ENCODE measurements at places on chromosomes 6 and 20.
A peak's percentile ranks its signal among the peaks of the same experiment; 100 is the strongest.

DNA sequence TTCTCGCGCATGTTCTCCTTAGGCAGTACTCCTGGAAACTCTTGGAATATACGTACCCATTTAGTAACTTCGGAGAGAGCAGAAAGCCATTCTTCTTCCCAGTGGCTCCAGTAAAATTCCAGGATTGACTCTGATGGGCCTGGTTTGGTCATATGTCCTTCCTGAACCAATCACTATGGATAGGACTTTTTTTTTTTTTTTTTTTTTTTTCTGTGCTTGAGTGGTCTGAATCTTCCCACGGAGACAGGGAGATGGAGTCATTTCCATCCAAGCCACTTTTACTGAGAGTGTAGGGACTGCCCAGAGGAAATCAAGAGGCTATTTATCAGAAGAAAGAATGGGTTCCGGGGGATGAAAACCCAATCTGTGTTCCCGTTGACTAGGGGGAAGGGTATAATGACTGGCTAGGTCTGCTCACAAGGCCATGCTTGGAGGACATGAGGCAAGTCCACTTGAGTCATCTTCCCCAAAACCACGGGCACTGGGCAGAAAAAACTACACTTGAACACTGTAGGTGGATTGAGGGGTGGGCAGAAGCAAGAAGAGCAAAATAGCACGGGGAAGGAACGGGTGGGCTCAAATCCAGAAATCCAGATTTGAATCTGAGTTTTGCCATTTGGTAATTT lies 35.4 kb upstream of the MRPS18A start:
- DNase-seq = no peak

DNA sequence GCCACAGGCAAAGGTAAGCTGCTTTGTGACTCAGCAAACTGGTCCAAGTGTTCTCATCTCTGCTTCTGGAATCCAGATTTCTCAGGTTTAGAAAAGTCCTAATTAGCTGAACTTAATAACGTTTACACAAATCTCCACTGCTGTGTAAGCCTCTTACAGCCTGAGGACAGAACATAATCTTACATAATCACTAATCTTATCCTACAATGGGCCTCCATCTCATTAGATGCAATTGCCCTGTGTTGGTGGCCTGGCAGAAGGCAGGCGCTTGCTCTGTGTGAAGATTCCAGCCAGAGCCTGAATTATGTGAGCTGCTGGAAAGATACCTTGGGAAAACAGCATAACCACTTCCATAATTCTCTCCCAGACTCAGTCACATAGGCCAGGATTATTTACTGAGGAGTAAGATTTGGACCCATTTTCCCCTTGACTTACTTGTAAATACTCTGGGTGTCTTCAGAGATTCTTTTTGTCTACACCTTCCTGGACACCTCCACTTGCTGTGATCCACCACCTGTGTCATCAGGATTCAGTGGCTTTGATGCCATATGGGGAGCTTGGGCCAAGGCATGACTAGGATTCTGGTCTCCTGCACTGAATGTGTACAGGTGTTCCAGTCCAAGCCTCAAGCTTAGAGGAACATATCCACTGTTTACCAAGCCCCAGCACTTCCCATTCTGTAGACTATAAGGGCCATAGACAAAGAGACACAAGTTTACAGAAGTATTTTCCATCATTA lies 104.4 kb downstream of the C6orf118 start:
- no peak for DNase-seq

GRCh38 chr6:100382767-100383195 lies 81.9 kb downstream of the SIM1 start:
- DNase-seq = no peak

DNA sequence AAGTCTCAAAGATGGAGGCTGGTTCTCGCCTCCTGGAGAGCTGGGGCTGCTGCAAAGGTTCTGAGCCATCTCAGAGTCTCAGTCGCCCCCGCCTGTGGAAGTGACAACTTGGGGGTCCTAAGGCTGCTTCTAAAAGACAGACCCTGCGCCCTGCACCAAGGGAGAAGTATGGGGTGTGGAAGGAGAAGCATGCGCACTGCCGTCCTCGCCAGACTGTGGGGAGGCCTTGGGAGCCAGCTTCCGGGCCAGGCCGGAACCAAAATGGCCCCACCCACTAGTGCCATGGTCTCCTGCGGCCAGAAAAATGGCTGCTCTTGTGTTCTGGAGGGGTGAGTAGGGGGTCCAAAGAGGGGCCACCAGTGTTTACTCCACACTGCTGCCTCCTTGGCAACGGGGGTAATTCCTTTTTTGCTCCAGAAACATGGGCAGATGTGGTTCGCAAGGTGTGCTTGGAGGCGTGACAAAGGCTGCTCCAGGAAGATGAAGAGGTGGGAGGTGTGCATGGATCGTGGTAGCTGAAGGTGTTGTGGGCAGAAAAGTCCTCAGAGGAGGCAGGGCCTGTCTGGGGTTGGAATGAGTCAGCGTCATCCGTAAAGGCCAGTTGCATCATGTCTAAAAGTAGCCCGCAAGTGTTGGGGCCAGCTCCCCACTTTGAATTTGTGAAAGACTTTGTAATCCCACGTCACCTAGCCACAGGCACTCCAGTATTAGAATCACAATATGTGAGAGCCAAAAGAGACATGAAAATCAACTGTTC lies 329.8 kb upstream of the SOX4 start:
- DNase-seq = no peak

DNA sequence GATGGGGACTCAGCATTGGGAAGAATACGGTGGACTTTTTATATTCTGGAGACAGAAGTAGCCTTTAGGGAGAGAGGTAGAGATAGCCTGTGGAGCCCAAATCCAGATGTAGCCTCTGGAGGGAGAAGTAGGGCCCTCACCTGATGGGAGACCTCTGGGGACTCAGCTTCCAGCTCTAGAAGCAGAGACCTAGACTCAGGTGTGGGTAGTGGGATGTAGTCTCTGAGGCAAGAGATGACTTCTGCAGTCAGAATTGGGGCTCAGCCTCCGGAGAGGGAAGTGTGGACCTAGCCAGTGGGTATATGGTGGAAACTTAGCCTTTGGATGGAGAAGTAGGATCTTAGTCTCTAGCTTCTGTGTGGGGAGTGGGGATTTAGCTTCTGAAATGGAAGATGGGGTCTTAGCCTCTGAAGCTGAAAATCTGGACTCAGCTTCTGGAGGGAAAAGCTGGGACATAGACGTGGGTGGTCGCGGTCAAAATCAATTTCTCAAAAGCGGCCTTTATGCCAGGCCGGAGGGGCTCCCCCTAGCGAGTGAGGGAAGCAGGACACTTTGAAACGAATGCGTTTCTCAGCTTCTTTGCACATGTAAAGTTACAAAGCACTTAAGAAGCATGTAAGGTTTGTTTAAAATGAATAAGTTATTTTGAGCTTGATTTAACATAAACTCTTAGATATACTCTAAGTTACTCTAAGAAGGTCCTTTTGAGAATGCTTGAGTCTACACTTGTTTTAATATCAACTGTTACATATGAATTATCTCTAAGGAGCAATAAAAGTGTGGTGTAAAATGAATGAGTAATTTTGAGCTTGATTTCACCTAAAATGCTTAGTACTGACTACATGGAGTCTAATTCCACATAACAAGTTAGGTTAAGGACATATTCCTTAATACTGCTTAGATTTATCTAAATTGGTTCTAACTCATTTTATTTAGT lies 12.9 kb upstream of the ZNF343 start:
- peak; percentile 66 for DNase-seq

DNA sequence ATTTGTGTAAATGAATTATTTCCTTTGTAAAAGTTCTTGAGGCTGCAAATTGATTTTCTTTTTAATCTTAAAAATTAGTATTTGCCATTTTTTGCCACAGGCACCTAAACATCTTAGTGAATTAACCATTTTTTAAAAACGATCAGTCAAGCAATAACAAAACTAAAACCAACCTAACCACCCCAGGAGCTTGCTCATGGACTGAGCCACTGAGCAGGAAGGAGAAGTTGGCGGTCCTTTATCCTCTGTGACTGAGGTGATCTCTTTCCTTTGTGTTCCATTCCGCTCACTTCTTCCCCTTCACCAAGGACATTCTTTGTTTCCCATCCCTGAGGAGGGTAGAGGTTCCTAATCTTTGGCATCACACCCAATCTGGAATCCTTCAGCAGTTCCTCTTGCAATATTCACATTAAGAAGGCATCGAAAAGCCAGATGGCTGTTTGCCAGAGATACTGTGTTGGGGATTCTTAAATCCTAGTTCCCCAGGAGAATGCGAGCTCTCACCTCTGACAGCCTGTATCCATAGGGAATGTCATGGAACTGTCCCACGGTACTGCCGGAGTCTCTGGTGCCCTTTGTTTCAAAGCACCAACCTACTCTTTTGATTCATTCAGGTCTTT lies 30.5 kb downstream of the RPRD1B start:
- no peak for DNase-seq

DNA sequence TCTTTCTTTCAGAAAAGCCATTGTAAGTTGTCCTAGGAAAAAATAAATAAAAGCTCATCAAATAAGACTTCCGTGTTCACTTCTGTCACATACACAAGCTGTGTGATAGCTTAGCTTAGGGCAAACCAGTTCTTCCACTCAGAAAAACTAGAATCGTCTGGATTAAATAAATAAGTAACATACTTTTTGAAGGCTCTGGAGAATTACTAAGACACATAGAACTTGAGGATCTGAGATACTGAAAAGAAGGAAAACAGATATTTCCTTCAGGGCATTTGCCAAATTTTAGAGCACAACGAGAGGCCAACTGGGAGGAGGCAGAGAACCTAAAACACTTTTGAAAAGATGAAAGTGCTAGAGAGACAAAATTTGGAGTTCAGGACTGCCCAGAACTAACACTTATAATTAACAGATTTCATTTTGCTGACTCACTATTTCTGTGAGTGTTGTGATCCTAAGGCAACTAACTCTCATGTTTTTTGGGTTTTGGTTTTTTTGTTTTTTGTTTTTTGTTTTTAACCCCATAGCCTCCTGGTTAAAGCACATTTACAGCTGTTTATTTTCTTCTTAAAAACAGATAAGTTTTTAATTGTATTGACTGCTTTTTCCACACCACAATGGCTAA lies 38.7 kb upstream of the THEMIS start:
- DNase-seq = no peak

- no peak for DNase-seq
Measured at GRCh38 chr20:62376112-62377063, 9.3 kb upstream of the LAMA5 start.

GRCh38 chr20:46570956-46571355 lies 20.5 kb upstream of the OCSTAMP start:
- DNase-seq = no peak

GRCh38 chr6:107057679-107058078 lies 29.7 kb downstream of the MTRES1 start:
- DNase-seq = no peak

DNA sequence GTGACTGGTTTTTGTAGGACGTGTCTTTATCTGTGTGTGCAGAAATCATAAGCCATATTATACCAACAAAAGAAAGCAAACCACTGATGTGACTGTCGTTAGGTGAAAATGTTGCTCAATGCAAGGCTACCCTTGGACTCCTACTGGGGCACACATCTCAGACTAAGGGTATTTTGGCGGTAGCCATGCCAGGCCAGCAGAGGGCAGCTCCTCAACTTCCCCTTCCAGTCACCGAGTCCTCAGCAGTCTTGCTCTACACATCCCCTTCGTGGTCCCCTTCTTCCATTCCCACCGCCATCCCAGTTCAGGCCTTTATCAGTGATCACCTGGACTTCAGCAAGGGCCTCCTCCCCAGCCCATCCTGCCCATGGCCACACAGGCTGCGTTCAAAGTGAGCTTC lies 113.7 kb upstream of the GGTLC1 start:
- DNase-seq = peak; percentile 15

DNA sequence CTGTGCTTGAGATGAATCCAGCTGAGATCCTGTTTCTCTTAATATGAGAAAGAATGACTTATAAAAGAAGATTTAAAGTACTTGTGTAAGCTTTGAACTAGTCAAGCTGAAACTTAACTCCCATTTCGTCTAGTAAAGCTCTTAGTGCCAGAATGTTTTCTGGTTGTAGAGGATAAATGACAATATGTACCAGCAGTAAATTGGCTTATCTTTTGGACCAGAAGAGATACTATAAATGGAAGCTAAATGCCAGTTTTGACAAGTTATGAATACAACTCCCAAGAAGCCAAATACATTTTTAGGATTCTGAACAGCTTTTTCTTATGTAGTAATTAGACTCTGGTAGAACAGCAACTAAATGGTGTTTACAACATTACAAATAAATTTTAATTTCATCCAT lies 608.7 kb downstream of the EYS start:
- no peak for DNase-seq

DNA sequence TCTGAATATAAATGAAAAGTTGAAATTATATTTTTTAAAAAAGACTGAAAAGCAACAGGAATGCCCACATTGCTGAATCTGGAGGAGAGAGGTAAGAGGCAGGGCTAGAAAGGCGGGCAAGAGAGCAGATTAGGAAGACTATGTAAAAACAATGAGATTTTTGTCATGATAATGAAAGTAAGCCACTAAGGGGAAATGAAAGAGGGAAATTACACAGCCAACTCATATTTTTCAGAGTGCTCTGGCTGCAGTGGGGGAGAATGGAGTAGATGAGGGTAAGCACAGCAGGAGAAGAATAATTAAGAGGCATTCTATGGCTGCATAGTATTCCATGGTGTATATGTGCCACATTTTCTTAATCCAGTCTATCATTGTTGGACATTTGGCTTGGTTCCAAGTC lies 281.9 kb downstream of the PKHD1 start:
- no peak for DNase-seq

- DNase-seq = no peak
Measured at GRCh38 chr6:144809120-144809519, 524.0 kb downstream of the UTRN start.

- no peak for DNase-seq
Measured at GRCh38 chr6:5506597-5506996, 245.3 kb downstream of the FARS2 start.

DNA sequence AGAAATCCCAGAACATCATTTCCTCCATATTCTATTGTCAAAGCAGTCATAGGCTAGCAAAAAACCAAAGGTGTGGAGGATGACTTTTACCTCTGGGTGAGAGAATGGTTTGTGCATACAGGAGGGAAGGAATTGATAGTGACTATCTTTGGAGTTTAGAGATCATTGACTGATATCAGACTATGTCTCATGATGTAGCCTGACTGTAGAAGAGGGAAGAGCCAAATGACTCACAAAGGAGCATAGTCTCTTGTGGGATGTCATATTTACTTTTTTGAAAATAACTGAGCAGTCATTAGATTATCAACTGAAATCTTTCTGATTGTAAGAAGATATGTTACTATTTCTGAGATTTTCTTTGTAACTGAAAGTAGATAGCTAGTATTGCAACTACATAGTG lies 158.5 kb downstream of the FLRT3 start:
- no peak for DNase-seq

GRCh38 chr6:122365775-122366403 lies 33.6 kb upstream of the HSF2 start:
- DNase-seq = no peak

Data from CD4-positive, alpha-beta T cell treated with Interleukin-17A for 4 hours (primary cell).